ENCODE measurements at places on chromosomes 5 and 9.
A peak's percentile ranks its signal among the peaks of the same experiment; 100 is the strongest.

DNA sequence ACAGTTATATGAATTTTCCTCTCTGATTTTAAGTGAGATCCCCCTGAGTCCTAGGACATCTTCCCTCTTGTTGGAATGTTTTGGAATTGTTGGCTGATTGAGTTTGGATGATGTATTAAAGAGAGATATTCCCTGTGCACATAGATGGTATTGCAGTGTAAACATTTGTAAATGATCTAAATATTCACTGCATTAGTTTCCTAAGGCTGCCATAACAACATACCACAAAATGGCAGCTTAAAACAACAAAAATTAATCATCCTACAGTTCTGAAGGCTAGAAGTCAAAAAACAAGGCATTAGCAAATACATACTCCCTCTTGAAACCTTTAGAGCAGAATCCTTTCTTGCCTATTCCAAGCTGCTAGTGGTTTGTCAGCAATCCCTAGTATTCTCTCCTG is 38.0 kb upstream of the MROH2B start:
- peaks cover 7% of the 10 kb centered on the region for H3K4me1 ChIP-seq
- no peaks in the 10 kb centered on the region for H3K27me3 ChIP-seq
- DNase-seq: no peak

GRCh38 chr9:90903766-90904424 is 102.3 kb downstream of the SYK start:
- no peak overlapping the region for H3K27ac ChIP-seq
- no peaks in the 10 kb centered on the region for H3K36me3 ChIP-seq
- no peaks in the 10 kb centered on the region for H3K27me3 ChIP-seq
- DNase-seq: no peak

DNA sequence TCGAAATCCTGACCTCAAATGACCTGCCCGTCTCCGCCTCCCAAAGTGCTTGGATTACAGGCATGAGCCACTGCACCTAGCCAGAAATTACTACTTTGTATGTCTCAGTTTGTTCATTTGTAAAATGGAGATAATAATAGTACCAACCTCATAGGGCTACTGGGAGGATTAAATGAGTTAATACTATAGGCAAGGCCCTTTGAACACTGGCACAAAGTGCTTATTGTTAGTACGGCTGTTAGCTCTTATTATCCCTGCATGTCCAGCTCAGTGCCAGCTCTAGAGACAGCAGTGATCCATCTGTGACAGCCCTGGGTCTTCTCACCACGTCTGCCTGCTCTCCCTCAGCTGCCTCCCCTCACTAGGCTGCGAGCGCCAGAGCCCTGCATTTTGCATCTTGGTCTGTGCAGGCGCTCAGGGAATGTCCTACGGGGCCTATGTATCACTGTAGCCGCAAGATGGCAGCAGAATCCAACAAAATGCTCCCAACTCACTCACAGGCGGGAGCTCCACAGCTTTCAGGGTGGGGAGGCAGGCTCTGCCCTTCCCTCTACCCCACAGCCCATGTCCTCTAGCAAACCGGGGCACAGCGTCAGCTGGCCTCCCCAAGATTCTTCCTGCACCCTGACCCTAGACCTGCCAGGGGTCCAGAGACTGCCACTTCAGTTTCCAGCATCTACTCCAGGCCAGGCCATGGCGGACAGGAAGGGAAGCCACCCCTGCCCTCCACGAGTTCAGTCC is 17.7 kb upstream of the AKNA start:
- no peaks in the 10 kb centered on the region for H3K4me1 ChIP-seq
- no peaks in the 10 kb centered on the region for H3K27me3 ChIP-seq
- H3K36me3 ChIP-seq: peaks cover 40% of the 10 kb centered on the region
- no peak for DNase-seq
- H3K4me3 ChIP-seq: no peak overlapping the region

GRCh38 chr9:136617746-136618579 is 44.8 kb upstream of the EGFL7 start:
- H3K27me3 ChIP-seq: no peaks in the 10 kb centered on the region
- no peaks in the 10 kb centered on the region for H3K36me3 ChIP-seq
- no peak overlapping the region for H3K27ac ChIP-seq

GRCh38 chr5:73858776-73859175 is 232.8 kb downstream of the ARHGEF28 start:
- no peak overlapping the region for H3K27ac ChIP-seq
- H3K4me1 ChIP-seq: no peaks in the 10 kb centered on the region
- H3K36me3 ChIP-seq: no peaks in the 10 kb centered on the region
- H3K4me3 ChIP-seq: no peak overlapping the region
- no peak for DNase-seq
- H3K27me3 ChIP-seq: no peaks in the 10 kb centered on the region

DNA sequence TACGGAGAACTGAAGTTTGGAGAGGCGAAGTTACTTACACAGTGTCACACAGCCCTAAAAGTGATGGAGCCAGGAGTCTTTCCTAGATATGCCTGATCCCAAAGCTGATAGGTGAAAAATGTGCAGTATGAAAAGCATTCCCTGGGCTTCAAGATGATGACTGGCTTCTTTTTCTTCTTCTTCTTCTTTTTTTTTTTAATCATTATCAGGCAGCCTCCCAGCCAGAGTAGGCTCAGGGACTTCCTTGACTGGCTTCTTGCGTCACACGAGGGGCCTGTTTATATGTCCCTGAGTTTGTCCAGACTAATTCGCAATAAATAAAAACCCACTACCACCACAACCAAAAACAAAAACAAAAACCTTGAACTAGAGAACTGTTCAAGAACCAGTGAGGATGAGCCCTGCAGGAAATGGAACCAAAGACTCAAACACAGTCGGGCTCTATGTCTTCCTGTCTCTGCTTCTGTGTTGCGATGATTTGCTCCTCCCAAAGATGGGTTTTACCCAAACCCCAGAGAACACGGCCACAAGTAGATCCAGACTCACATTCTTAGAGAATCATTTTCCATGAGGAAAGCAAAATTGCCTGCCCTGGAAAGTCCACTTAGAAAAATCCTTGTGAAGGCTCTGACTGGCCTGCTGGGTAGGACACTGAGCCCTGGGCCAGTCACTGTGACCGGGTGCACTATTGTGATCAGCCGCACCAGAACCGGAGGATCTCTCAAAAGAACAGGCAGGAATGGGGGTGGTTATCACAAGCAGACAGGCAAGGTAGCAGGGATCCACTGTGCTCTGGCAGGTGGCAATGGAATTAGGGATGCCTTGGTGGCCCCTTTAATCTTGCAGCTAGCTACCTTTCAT is 38.0 kb upstream of the ADAM19 start:
- no peaks in the 10 kb centered on the region for H3K27me3 ChIP-seq
- peaks cover 17% of the 10 kb centered on the region for H3K4me1 ChIP-seq
- H3K4me3 ChIP-seq: no peak overlapping the region

DNA sequence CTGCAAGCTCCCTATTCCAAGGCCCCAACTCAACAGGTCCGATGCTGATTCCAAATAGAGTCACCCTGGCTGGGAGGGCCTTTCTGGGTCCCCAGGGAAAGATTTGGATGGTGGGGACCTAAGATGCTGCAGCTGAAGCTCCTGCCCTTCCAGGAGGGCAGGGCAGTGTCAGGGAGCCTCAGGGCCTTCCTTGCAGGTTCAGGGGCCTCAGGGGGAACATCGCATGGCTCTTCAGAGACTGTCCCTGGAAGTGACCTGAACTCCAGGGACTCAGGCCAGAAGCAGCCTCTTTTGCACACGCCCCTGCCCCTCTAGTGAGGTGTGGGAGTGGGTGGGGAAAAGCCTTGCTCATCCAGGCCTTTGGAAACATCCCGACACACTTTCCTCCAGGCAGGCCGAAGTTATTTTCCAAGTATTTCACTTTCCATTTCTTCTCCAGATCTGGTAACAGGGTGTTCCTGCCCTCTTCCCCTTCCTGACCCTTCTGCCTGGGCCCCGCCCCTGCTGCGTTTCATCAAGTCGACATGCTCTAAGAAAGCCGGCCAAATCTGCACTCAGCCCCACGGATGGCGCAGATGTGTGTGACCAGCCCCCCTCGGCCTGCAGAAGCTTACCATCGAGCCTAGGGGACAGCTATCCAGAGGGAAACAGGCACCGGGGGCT is 159.5 kb downstream of the FGF18 start:
- peaks cover 20% of the 10 kb centered on the region for H3K4me1 ChIP-seq
- H3K27ac ChIP-seq: peak overlapping the region; percentile 21
- no peak overlapping the region for H3K4me3 ChIP-seq
- H3K27me3 ChIP-seq: no peaks in the 10 kb centered on the region
- H3K36me3 ChIP-seq: no peaks in the 10 kb centered on the region

- H3K27me3 ChIP-seq: peaks cover 5% of the 10 kb centered on the region
- DNase-seq: no peak
- no peak overlapping the region for H3K4me3 ChIP-seq
- no peaks in the 10 kb centered on the region for H3K36me3 ChIP-seq
These were observed 9.1 kb upstream of the TBC1D2 start for GRCh38 chr9:98264516-98264915.

DNA sequence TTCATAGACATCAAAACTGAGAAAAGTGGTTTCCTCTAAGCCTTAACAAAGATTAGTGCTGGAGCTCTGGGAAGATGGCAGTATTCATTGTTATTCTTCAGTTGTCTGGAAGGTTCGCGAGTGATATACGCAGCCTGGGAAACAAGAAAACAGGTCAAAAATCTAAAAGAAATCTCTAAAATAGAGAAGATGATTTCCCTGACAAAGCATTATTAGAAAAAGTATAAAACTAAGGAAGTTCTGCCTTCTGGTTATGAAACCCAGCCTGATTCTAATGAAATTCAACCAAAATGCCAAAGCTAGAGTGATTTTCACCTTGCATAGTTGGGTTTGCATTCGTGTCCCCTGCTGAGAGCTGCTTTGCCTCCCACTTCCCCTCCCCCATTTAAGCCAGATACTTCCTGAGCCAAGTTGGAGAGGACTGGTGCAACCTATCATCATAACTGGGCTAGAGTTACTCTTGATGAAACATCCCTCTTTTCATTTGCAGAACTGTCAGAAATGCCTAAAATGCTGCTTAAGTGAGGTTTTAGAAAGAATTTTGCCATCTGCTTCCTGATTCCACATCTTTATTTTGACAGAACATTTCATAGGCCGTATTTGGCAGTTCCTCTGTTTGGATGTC is 48.4 kb downstream of the NDFIP1 start:
- H3K36me3 ChIP-seq: peaks cover 4% of the 10 kb centered on the region
- no peak for DNase-seq
- no peaks in the 10 kb centered on the region for H3K27me3 ChIP-seq
- peaks cover 6% of the 10 kb centered on the region for H3K4me1 ChIP-seq
- no peak overlapping the region for H3K27ac ChIP-seq

DNA sequence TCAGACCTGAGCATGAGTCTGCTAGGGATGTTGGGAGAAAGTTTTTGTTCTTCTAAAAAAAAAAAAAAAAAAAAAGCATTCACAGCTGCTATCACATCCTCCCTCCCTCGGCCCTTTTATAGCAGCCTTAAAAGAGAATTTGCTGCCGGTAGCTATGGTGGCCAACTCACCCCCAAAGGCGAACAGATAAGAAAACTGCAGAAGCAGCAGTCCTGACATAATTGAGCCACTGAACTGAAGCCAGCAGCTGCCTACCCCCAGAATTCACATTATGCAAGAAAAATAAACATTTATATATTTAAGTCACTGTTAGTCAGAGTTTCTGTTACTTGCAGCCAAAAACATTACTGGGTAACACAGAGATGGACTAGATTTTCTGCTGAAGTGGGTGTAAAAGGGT is 124.3 kb upstream of the SMARCA2 start:
- no peaks in the 10 kb centered on the region for H3K36me3 ChIP-seq
- no peaks in the 10 kb centered on the region for H3K4me1 ChIP-seq
- no peaks in the 10 kb centered on the region for H3K27me3 ChIP-seq
- H3K4me3 ChIP-seq: no peak overlapping the region
- H3K27ac ChIP-seq: no peak overlapping the region
- peak; percentile 42 for DNase-seq

GRCh38 chr5:154778534-154778933 is 23.4 kb downstream of the LARP1 start:
- H3K27ac ChIP-seq: no peak overlapping the region
- H3K36me3 ChIP-seq: no peaks in the 10 kb centered on the region
- no peak overlapping the region for H3K4me3 ChIP-seq
- H3K4me1 ChIP-seq: peaks cover 76% of the 10 kb centered on the region
- no peak for DNase-seq

DNA sequence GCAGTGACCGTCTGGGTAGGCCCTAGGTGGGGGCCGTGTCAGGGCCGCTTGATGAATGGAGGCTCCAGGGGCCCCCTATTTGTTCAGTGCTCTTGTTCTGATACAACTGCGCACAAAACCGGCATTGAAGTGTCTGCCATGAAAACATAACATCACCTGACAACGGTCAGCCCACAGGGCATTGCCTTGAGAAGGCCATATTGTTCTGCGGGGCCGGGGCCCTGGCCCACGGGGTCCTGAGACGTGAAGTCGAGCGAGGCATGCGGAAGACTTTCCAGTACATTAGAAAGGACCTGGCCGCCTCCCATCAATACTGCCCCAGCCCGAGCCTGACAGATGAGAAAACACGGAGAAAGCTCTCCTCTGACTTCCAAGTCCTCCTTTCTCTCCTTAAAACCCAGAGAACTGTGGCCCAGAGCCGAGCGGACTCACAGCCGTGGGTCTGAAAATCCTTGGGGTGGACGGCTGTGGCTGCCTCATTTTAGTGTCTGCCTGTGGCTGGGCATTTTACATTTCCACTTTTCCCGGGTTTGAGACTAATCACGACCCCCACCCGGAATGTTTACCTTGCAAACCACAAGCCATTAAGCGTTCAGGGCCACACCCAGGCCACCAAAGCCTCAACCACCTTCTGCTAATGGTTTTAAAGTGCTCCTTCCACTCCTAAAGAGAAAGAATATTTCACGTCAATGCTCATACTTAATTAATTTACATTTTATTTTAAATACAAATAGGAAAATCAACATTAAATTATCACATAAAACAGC is 391.0 kb upstream of the IRX2 start:
- no peaks in the 10 kb centered on the region for H3K27me3 ChIP-seq
- H3K4me1 ChIP-seq: no peaks in the 10 kb centered on the region
- no peak overlapping the region for H3K4me3 ChIP-seq
- no peak overlapping the region for H3K27ac ChIP-seq
- no peaks in the 10 kb centered on the region for H3K36me3 ChIP-seq
- peak; percentile 81 for DNase-seq

- no peaks in the 10 kb centered on the region for H3K4me1 ChIP-seq
- no peaks in the 10 kb centered on the region for H3K36me3 ChIP-seq
- H3K27ac ChIP-seq: no peak overlapping the region
- no peak for DNase-seq
- no peak overlapping the region for H3K4me3 ChIP-seq
- no peaks in the 10 kb centered on the region for H3K27me3 ChIP-seq
These were observed 80.7 kb downstream of the TSSK1B start for GRCh38 chr5:113354055-113354454.

GRCh38 chr9:115063058-115063845 is 54.7 kb downstream of the TNC start:
- no peak overlapping the region for H3K4me3 ChIP-seq
- no peaks in the 10 kb centered on the region for H3K36me3 ChIP-seq
- H3K4me1 ChIP-seq: peaks cover 4% of the 10 kb centered on the region
- no peaks in the 10 kb centered on the region for H3K27me3 ChIP-seq
- peak overlapping the region; percentile 92 for H3K27ac ChIP-seq

DNA sequence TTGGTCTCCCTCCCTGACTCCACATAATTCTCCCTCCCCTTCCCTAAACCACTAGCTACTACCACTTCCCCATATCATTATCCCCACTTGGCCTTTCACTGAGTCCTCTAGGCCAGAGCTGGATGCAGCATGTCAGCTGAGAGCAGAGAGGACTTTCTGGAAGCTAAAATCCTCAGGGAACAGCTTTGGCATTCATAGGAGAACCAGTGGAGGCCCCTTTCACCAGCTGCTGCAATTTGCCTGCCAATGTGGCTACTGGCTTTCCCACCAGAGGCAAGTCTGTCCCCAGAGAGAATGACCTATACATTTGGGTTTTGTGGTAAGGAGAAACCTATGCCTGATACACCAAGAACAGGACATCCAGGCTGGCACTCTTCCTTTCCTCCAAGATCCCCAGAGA is 14.4 kb downstream of the FAM219A start:
- H3K27me3 ChIP-seq: no peaks in the 10 kb centered on the region
- no peak overlapping the region for H3K27ac ChIP-seq
- no peak for DNase-seq
- H3K36me3 ChIP-seq: no peaks in the 10 kb centered on the region
- no peak overlapping the region for H3K4me3 ChIP-seq
